A673 (cell line): ENCODE measurements at places on chromosomes 1 and 21. TPM values are rescaled to one million over a fixed set of nuclear protein-coding genes. Genes with fewer than 3 reads are reported as not detected.

The SH2D1B gene
- 0.11 and 0.34 TPM in 2 replicates for total RNA-seq

DNA sequence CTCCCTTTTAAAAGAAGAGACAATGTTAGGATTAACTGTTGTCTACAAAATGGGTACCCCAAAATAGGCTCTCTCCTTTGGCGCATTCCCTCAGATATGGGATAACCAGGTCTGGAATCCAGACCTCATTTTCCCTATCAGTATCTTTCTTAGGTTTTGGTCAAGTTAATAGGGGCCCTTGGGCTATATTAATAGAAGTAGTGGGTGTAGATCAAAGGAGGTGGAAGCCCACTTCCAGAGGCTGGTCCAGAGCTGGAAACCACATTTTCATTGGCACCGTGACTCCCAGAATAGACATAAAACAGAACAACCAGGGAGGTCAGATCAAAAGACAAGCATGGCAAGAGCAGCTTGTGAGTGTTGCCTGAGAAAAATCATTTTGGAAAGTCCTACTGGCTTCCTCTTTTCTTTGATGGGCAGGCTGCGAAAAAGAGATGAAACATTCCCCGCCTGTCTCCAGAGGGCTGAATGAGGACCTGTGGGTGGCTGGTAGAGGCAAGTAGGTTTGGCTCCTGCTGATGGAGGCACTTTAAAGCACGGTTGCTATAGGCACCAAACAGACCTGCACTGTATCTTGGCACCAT lies 25.8 kb upstream of the KIF21B start:
- DNase-seq, result no peak

The DHDDS gene
- 50.7 and 53.6 TPM in 2 replicates for total RNA-seq

- DNase-seq, result no peak
Measured at GRCh38 chr1:151145304-151146071, 943 bp downstream of the SEMA6C start.

The RSRP1 gene
- 62.1 and 65.3 TPM in 2 replicates for total RNA-seq

DNA sequence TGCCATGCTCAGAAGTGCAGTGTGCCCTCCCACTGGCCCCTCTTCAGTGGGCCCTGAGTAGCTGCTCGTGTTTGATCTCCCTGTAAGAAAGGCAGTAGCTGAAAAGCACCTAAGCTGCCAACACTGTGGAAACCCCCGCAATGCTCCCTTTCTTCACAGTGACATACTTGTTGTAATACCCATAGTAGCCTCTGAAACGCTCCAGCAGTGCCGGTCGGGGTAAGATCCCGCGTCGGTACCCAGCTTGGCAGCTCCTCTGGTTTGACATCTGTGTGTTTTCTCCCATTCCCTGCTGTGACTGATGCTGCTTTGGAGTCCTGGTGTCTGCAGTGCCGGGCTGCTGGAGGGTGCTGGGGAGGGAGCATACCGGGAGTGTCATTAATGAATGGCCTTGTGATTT lies 3.6 kb downstream of the CHAF1B start:
- peak; percentile 89 for DNase-seq

The TGFBR3 gene
- total RNA-seq, result 3.1 and 4.0 TPM in 2 replicates

DNA sequence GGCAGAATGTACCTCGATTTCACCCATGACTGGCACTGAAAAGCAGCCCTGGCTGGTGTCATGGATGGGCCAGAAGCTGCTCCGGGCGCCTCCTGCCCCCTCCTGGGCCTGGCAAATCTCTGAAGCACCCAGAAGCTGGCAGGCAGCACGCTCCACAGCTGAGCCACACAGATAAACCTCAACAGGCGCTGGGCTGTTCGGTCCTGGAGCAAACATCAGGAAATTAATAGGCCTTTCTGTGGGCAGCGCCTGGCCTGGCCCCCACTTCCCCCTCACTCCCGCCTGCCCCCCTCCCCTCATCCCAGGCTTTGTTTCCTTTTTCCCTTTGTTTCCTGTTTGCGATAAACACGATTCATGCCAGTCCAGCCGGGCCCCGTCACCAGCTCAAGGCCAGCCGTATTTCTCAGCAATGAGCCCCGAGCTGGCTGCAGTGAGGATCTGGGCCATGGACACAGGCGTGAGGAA lies 20.1 kb upstream of the DISP3 start:
- no peak for DNase-seq

DNA sequence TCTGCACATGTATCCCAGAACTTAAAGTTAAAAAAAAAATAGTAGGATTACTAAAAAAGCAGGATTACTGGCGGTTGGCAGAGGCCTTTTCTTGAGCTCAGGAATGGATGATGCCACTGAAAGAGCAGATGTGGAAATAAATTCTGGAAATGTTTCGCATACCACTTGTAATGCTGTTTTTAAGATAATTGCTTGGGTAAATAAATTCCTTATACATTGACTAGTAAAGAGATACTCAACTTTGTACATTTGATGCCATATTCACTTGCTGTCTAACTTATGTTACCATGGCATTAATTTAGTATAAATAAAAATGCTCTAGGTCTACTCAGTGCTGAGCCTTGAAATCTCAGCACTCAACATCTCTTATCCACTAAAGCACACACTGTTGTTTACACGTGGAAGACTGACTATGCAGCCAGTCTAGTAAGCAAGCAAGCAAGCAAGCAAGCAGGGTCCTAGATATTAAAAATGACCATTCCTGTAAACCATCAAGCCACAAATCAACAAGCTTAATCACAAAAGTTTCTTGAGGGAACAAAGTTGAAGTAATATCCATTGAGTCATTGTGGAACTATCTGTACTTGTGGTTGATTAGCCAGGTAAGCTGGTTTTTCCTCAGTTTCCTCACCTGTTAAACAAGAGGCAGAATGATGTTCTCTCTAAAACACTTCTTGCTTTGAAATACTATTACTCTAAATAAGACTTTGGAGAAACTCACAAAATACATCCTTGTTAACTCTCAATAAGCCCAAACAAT lies 1.7 kb upstream of the RASAL2 start:
- no peak for DNase-seq

DNA sequence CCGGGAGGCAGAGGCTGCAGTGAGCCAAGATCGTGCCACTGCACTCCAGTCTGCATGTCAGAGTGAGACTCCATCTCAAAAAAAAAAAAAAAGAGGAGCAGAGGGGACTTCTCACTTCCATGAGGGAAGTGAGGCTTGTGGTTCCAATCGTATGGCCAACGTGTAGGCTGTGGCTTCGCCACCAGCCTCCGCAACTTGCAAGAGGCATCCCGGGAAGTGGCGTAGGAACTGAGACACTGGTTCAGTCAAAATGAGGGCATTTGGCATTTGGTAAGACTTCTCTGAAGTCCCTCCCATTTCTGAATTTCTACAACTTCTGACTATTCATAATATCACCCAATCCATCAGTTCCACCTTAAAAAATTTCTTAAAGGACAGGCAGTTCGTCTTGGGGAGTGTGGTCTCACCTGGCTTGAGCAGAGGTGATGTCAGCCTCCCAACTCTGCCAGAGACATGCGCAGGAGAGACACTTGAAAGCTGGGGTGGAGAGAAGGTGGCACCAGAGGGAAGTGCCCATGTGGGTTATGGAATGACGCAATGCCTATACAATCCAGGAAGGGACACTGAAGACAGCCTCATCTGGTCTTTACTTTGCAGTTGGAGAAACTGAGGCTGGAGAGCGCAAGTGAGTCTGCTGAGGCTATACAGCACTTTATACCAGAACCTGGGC lies 17.2 kb downstream of the KAZN start:
- DNase-seq, result no peak

The LCE2B gene
- total RNA-seq, result not detected in 2 replicates

- DNase-seq, result no peak
Measured at GRCh38 chr1:222750651-222751050, 13.6 kb downstream of the FAM177B start.

DNA sequence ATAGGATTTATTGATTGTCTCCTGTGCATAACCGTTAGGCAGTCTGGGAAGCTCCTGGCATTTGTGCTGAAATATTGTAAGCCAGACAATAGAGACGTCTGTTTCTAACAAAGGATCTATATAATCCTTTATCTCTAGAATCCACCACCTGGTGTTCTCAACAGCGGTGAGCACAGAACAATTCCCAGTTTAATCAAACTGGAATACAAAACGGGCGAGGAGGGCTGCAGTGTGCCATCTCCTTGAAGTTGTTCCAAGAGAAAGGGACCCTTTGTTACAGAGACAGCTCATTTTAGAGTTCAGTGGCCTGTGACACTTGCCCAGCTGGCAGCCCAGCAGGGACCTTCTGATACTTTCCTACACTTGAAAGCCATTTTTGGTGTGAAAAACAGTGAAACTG lies 162.8 kb upstream of the IVNS1ABP start:
- no peak for DNase-seq

GRCh38 chr1:46413596-46413985 lies 19.5 kb downstream of the FAAH start:
- peak; percentile 47 for DNase-seq
